Stimulated activated CD8-positive, alpha-beta memory T cell treated with anti-CD3 and anti-CD28 coated beads, Interleukin-4, amount 100 ng/mL, for 24 hours (primary cell): ENCODE measurements at places on chromosomes 6 and 20.

GRCh38 chr6:90294614-90294988 lies 2.0 kb downstream of the BACH2 start:
- DNase-seq: no peak

DNA sequence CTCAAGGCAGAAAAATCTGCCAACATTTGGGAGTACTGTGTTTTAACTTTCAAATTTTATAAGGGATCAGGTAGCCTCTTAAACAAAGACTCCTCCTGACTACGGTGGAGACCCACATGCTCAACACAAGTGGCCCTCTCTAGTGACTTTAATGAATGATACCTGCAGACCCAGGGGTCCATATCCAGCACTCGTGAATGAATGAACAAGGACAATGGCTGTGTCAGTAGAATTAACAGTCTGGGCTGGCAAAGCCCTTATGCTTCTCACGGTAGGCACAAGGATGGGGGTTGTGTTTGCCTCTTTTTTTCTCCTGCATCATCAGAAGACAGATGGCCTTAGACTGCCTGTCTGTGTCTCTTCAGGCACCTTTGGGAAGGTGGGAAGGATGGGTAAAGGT lies 112.6 kb upstream of the TRAF3IP2 start:
- DNase-seq: no peak

GRCh38 chr6:54835176-54835575 lies 11.4 kb upstream of the FAM83B start:
- no peak for DNase-seq

- DNase-seq: no peak
Observed at GRCh38 chr20:20362774-20363433, 5.0 kb upstream of the INSM1 start.

- no peak for DNase-seq
Observed at GRCh38 chr6:1952740-1953360, 292.6 kb downstream of the GMDS start.

DNA sequence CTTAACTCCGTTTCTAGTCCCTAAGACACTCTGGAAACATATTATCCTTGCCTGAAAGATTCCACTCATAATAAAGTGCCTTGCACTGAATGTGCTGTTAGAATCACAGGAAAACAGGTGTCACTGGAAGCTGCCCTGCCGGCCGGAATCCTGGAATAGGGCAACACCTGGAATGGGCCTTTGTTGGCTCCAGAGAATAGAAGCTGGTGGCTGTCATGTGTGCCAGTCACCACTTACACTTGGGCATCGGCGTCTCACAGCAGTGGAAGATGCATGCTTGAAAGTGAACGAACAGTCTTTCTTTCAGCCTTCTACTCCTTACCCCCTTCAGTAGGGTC lies 90.8 kb upstream of the AFDN start:
- no peak for DNase-seq

GRCh38 chr20:5096463-5096862 lies 23.3 kb downstream of the PCNA start:
- no peak for DNase-seq
